ENCODE measurements at places on chromosomes 16 and 17. TPM values are rescaled to one million over a fixed set of nuclear protein-coding genes. Genes with fewer than 3 reads are reported as not detected.

EXOC3L1 gene
- total RNA-seq: 2.1 TPM

C17orf78 gene
- total RNA-seq: not detected

PTX4 gene
- total RNA-seq: not detected

UQCRC2 gene
- total RNA-seq: 665 TPM

CACNG3 gene
- total RNA-seq: not detected

ITGB3 gene
- total RNA-seq: 5.0 TPM

CD7 gene
- 0.31 TPM for total RNA-seq

P2RX1 gene
- total RNA-seq: 1.5 TPM

KPNB1 gene
- total RNA-seq: 134 TPM

CRISPLD2 gene
- total RNA-seq: 13.1 TPM

KRT16 gene
- total RNA-seq: not detected

CD300LB gene
- total RNA-seq: not detected

NRN1L gene
- not detected for total RNA-seq

NAGLU gene
- 17.0 TPM for total RNA-seq

SMCR8 gene
- 13.3 TPM for total RNA-seq

HOXB5 gene
- 0.12 TPM for total RNA-seq

SRCIN1 gene
- 0.89 TPM for total RNA-seq

ITGAL gene
- 2.3 TPM for total RNA-seq

All from right cardiac atrium (tissue), 5 donors.